ENCODE measurements at places on chromosomes 2 and 18.
A peak's percentile ranks its signal among the peaks of the same experiment; 100 is the strongest.

- peak overlapping the region; percentile 84 for H3K27ac ChIP-seq
- no peak overlapping the region for H3K4me3 ChIP-seq
- H3K27me3 ChIP-seq = no peaks in the 10 kb centered on the region
- DNase-seq = no peak
- H3K36me3 ChIP-seq = no peaks in the 10 kb centered on the region
Measured at GRCh38 chr2:133378928-133379549, 189.2 kb downstream of the NCKAP5 start.

GRCh38 chr2:207162316-207162715 lies 3.4 kb downstream of the KLF7 start:
- H3K27me3 ChIP-seq = no peaks in the 10 kb centered on the region
- H3K4me3 ChIP-seq = peak overlapping the region; percentile 61
- H3K4me1 ChIP-seq = peaks cover 51% of the 10 kb centered on the region
- peak overlapping the region; percentile 96 for H3K27ac ChIP-seq

- H3K36me3 ChIP-seq = no peaks in the 10 kb centered on the region
- no peak overlapping the region for H3K27ac ChIP-seq
Measured at GRCh38 chr2:185628985-185629384, 109.6 kb upstream of the FSIP2 start.

- H3K4me3 ChIP-seq = no peak overlapping the region
- DNase-seq = no peak
- H3K4me1 ChIP-seq = peaks cover 7% of the 10 kb centered on the region
- peaks cover 97% of the 10 kb centered on the region for H3K36me3 ChIP-seq
- no peak overlapping the region for H3K27ac ChIP-seq
Measured at GRCh38 chr2:65255356-65255755, 27.7 kb downstream of the ACTR2 start.

- H3K27ac ChIP-seq = no peak overlapping the region
- H3K27me3 ChIP-seq = no peaks in the 10 kb centered on the region
- no peaks in the 10 kb centered on the region for H3K4me1 ChIP-seq
- no peak for DNase-seq
Measured at GRCh38 chr2:120029672-120030640, 17.1 kb downstream of the EPB41L5 start.

Measured in RWPE2 (cell line).